ENCODE measurements at places on chromosomes 6 and 20.

DNA sequence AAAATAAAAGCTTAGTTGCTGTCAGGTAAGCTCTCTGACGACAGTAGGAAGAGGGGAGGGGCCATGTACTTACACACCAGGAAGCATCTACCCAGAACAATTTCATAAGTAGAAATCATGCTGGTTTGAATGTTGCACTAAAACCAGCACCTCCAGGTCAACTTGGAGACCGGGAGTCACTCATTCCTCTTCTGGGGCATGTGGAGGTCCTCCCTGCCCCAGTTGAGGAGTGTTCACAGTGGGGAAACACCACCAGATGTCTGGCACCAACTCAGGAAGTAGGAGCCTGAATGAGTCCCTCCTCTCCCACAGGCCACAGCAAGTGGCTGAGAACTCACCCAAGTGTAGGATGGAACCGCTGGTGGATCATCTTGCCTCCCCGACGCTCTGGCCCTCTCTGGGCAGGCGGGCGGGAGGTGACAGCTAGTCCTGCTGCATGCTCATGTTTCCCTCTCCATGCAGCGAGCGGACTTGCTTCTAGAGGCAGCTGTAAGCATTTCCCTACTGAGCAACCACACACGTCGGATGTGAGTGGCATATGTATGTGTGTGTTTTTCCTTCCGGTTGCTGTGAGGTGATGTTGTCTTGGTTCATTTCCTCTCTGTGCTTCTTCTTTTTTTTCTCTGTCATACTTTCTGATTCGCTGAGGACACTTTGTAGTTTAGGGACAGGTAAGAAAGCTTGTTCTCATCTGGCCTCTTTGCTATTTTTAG is 149.5 kb upstream of the NEDD9 start:
- peak; percentile 34 for DNase-seq

DNA sequence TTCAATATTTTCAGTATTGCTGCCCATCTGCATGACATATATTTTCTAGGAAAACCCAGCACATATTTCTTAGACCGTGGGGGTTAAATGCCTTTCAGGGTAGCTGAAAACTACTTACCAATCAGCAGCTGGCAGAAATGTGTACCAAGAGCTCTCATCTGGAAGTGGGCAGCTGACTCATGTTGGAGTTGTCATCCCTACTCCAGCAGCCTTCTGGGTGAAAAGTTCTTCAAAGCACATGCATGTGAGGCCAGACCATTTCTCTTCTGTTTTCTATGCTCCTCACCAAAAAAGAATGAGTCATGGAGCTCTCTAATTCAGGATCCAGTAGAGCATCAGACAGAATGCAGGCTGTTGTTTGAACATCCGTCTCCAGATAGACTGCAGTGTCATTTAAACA is 135.5 kb downstream of the PAX1 start:
- DNase-seq, result no peak

DNA sequence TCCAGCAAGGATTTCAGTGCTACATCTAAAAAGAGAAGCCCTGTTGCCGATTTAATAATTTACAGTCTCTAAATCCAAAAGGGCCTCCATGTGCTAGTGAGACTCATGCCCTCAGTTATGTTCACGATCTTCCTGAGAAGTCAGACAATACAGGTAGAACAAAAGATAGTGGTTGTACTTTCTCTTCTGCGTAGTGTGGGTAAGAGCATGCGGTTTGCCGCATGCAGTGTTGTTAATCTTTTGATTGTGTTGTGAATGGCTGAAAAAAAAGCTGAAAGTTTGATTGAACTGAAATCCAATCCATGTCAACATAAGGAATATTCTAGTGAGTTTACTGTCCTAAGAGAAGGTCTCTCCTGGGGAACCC is 74.8 kb upstream of the AGPAT4 start:
- DNase-seq, result no peak

DNA sequence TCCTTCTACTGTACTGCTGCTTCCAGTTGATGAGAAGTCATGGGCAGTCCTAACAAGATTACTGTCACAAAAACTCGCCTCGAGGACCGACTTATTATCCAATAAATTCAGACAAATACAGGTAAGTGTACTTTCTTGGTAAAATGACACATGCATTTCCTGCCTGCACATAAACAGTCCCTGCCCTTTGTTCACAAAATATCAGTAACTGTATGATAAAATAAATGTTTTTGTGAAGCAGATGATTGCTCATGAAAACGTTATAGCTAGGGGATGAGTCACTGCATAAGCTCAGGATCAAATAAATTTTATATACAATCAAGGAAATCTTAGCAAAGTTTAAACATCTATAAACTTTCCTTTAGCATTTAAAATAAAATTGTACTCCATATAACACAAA is 164.5 kb upstream of the RIPOR2 start:
- DNase-seq, result no peak

DNA sequence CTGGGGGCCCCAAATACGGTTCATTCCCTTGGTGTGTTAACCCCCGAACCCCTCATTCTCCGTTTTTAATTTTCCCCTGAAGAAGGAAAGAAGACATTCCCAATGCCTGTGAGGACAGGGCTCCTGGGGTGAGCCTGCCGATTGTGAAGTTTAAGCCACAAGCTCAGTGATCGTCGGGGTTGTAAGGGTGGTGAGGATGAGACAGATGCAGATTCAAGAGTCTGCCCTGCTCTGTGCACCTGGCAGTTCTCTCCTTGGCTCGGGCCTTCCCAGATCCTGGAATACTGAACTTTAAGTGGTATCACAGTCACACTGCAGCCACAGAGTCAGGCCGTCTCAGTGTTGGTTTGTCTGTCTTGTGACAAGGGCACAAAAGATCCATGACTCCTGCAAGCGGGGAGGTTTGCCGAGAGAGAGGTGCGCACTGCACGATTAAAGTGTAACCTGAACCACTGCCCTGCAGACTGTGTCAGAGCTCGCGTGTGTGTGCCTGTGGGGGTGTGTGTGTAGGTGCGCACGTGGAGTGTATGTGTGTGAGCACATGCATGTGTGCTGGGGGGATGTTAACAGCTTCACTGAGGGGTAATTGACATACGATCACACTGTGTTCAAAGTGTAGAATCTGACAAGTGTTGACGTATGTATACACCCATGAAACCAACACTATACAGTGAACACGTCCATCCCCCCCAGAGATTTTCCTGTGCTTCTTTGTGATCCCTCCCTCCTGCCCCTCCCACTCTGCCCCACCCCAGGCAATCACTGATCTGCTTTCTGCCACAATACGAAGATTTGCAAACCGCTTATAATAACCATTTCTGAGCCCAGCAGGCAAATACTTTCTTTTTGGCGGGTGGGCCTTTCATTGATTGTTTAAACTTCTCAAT is 38.9 kb downstream of the RPP40 start:
- DNase-seq, result no peak

- no peak for DNase-seq
These were observed 130.5 kb upstream of the DTNBP1 start for GRCh38 chr6:15793288-15793687.

DNA sequence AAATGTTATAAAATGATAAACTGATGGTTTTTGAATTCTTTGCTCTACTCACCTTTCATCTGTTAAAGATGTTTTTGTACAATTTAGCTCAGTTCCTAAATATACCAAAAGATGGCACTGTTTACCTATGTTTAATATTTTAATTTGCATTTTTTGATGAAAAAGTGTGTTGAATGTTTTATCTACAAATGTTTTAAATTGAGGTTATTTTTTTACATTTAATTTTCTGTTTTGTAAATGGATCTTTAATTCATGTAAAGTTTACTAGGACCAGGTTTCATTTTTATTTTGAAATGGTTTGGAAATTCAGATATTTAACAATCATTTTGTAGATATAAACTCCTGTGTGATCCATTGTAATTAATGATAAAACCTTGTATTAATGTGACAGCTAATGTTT is 30.0 kb downstream of the CDKAL1 start:
- no peak for DNase-seq

DNA sequence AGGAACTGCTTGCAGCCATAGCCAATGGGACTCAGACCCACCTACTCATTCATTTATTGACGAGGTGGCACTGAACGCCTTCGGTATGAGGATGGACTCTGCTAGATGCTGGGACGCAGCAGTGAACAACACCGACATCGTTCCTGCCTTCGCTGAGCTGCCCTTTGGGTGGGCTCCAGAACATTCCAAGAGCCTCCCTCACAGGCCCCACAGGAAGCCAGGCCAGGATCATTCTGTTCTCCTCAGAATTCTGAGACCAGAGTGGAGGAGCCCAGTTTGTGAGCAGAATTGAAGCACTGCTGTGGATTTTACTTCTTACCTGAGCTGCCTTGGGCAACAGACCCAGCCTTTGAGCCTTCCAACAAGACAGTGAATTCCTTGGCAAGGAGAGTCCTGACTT is 82.1 kb downstream of the KCNB1 start:
- no peak for DNase-seq

GRCh38 chr20:41214202-41214601 is 76.9 kb downstream of the PLCG1 start:
- DNase-seq, result no peak

GRCh38 chr6:39054577-39055142 is 6.1 kb downstream of the GLP1R start:
- no peak for DNase-seq

DNA sequence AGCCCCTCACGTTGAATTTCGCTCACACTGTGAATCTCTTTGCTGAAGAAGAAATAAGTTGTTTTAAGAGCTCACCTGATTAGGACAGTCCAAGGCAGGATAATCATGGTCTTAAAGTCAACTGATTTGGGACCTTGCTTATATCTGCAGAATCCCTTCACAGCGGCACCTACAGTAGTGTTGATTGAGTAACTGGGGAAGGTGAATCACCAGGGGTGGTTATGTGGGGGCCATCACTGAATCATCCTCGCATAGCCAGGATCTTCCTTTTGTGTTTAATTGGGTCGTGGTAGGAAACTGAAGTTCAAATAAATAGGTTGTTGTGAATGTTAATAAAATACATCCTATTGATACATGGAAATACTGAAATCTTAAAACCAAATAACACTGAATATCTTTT is 20.2 kb upstream of the MICA start:
- no peak for DNase-seq

DNA sequence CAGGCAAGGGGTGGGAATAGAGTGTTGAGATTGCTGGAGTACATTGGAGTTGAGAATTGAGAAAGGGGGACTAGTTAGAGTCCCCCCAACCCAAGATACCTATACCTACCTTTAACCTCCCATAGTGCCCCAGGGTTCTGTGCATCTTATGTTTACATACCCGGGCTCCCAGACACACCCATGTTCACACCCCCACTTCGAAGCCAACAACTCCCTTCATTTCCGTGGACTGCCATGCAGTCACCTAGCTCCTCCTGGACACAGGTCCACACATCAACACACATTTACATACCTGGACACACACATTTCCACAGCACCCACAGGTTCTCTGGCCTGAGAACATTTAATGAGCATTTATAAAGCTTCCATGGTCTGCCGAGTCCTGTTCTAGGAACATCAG is 5.1 kb downstream of the TMEM63B start:
- no peak for DNase-seq

- DNase-seq, result no peak
These were observed 230.0 kb upstream of the BTBD3 start for GRCh38 chr20:11687546-11688292.

DNA sequence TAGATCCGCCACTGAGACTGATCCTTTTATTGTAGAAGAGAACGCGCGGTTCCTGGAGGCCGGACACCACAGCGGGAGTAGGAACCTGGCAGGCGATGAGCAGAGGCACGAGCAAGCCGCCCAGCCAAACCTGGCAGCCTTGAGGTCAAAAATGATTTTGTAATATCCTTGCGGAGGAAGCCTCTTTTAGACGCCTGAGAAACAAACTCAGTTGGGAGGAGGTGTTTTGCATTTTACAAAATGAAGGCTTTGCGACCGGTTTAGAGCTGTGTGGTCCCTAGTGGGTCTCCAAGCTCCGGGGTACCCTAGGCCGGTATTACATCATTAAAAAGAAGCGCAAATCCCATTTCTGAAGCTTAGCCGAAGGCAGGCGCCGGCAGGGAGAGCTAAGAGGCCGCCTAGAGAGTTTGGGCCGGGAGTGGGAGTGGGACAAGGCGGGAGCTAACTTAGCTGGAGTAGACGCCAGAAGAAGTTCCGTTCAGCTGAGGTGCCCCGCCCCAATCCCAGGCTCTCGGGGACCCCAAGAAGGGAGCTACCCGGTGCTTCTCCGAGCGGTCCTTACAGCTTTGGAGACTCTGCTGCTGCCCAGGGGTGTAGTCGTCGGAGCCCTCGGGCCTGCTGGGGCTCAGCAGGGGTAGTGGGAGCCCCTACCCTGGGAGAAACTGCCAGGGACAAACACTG is 1.9 kb upstream of the TBX18 start:
- no peak for DNase-seq

GRCh38 chr6:44779130-44779826 is 391.8 kb downstream of the CDC5L start:
- no peak for DNase-seq

- no peak for DNase-seq
These were observed 174.5 kb downstream of the FNDC1 start for GRCh38 chr6:159343709-159344108.

DNA sequence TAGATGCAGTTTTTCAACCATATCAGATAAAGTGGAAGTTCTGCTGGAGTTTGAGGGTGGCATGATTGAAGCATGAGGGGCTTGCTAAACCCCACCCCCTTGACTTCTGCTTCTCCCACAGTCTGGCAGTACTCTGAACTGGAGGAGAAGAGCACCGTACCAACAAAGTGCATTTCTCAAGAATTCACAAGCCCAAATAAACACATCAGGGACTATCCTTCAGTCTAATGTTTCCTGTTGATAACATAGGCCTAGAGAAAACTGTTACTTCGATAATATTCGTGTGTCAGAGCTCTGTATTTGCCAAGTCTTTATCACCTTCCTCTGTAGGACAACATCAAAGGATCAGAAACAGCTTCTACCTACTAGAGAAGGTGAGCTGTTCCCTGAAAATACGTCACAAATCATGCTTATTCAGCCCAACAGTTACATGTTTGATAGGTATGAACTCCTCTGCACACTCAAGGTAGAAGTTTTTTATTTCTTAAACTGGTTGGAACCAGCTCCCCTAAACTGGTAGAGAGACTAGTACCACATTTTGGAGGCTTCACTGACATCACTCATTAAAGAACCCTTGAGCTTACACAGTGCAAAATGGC is 153.2 kb upstream of the PRND start:
- DNase-seq, result no peak

- no peak for DNase-seq
These were observed 149.5 kb downstream of the RNF144B start for GRCh38 chr6:18536591-18537055.

- no peak for DNase-seq
These were observed 188.8 kb downstream of the EDN1 start for GRCh38 chr6:12478921-12479320.

DNA sequence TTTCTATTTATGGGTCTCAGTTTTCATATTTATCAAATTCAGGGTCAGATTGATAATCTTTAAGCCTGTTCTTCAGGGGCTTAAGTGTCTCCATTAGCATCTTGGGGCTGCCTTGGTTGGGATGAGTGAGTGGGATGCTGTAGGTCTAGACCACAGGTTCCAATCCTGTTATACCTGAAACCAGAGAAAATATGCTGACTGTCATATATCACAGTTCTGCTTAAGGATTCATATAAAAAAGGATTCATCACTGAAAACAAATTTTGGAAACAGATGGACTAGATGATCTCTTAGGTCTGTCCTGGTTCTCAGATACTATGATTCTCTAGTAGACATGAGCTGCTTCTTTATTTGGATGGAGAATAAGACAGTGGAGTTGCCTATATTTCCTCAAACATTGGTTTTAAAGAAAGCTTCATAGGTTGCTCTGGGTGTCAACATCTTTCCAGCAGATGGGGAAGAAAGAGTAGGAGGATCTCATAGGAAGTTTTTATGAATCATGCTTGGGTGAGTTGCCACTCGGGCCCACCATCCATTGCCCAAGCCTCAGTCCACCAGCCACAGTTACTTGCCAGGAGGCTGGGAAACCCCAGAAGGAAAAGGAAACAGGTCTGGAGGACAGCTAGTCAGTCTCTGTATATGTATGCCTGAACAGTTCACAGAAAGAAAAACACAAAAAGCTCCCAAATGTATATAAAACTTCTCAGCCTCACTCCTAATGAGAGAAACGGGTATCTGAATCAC is 42.9 kb upstream of the MAP7 start:
- DNase-seq, result no peak

Data from stimulated activated CD8-positive, alpha-beta memory T cell treated with anti-CD3 and anti-CD28 coated beads, Interleukin-2, amount 100 ng/mL, for 1 hour (primary cell).